Activated CD8-positive, alpha-beta memory T cell treated with anti-CD3 and anti-CD28 coated beads, Interleukin-2, amount 10 ng/mL, durations not matched to agents 7 days and 5 days (primary cell): ENCODE measurements at places on chromosomes 6 and 20.

GRCh38 chr6:101845621-101846020 lies 452.1 kb downstream of the GRIK2 start:
- no peak for DNase-seq

- no peak for DNase-seq
Observed at GRCh38 chr20:38649275-38649891, 47.8 kb downstream of the ARHGAP40 start.

- no peak for DNase-seq
Observed at GRCh38 chr6:55141611-55142010, 32.7 kb upstream of the HCRTR2 start.

DNA sequence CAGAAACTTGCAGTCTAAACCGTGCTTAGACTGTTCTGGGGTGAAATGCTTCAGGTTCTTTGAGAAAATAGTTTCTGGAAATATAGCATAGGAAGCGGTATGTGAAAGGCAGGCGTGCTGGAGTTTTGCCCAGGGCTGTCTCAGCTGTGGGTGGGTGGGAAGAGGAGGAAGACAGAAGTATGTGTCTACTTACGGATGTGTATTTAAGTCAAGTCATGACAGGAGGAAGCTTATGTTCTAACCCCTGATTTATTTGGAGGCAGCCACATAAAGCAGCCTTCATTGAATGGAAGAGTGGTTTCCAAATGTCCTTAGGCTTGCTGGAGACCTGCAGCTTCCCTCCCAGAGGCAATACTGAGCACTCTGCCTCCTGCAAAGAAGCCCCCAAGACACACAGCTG lies 345.8 kb upstream of the PRND start:
- no peak for DNase-seq

- DNase-seq, result no peak
Observed at GRCh38 chr6:25312034-25312620, 33.0 kb downstream of the CARMIL1 start.

DNA sequence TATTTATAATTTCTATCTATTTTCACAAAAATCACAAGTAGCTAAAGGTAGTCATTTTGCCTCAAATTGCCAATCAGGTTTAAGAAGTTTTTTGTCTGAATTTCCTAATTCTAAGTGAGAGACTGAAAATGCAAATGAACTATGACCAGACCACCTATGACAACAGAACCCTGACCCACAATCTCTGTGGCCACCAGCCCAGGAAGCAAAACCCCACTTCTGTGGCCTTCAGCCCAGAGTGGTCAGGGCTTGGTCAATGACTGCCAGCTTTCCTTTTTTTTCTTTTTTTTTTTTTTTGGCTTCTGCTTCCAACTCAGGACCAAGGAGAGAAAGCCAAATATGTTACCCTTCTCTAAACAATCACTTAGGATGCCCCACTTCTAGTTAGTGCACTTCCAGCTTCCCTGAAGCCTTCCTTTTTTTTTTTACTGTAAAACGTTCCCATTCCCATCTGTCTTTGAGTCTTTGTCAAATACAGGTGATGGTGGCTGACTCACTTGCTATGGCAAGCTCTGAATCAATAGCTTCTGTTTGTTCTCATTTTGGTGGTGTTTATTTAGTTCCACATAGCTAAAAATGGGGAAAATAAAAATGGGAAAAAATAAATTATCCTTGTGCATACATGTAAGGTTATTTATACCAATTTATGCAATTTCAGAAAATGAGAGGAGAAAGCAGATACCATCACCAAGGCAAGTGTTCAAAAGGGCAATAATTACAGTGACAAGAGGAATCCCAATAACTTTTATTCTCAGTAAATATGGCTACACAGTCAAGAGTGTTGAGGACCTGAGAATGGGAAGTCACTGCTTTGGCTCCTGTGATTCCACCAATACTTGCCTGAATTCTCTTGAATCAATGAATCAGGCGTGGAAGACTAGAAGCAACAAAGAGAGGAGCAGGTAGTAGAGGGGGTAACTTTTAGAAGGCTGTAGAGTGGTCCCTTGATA lies 170.3 kb upstream of the PDE7B start:
- DNase-seq, result no peak

- no peak for DNase-seq
Observed at GRCh38 chr6:129281168-129281796, 398.3 kb downstream of the LAMA2 start.

GRCh38 chr20:420166-420620 lies 12.1 kb downstream of the RBCK1 start:
- DNase-seq, result no peak

DNA sequence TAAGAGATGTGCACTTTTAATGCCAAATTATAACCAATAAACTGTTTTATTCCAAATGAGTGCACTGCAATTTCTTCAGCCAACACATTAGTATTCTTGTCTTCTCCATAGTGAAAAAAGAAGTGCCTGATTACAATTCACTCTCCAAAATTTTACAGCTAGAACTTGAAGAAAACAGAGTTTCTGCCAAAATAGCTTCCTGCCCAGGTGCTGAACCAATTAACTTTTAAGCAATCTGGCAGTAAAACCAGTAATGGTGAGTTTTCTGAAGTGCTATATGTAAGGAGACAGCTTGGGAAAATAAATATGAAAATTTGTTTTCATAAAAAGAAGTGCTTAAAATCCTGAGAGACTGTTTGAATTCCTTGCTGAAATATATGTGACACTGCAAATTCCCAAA lies 266.0 kb upstream of the NT5E start:
- DNase-seq, result no peak

DNA sequence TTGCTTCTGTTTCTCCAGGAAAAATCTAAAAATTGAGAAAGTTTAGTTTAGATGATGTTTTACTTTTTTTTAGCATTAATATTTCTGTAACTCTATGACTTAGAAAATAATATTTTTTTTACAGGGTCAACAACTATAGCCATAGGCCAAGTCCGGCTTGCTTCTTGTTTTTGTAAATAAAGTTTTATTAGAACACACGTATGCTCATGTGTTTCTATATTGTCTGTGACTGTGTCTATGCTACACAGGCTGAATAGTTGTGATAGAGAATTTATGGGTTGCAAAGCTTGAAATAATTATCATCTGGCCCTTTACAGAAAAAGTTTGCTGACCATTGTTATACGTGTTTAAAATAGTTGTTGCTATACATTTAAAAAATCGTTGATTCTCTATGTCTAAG lies 399.2 kb downstream of the EPM2A start:
- DNase-seq, result no peak

DNA sequence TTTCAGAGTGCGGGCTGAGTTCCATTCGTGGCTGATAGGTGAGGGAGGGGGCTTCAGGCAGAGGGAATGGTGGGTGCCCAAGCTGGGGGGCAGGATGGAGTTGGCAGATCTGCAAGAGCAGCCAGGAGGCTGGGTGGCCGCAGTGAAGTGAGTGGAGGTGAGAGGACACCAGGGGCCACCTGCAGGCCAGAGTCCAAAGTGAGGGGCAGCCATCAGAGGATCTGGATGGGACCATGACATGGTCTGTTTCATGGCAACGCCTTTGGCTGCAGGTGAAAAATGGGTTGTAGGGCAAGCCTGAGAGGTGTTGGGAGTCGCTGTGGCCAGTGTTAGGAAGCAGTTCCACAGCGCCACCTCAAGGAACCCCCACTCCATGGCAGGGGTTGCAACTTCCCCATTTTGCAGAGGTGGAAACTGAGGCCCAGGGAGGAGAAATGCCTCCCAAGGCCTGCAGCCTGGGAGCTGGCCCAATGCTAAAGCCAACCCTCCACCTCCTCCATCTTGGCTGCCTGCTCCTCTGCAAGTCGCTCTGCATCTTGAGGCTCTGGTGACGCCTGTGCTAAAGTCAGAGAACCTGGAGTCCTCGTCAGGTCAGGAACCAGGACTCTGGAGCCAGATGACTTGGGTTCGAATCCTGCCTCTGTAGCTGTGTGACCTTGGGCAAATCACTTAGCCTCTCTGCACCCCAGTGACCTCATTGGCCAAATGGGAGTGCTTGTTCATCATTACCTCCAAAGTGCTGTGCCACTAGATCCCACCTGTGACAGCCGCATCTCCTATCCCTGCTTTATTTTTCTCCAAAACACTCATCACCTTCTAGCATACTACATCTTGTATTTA lies 153.8 kb downstream of the CEBPB start:
- DNase-seq, result no peak

GRCh38 chr6:169344750-169345065 lies 91.1 kb upstream of the THBS2 start:
- DNase-seq, result no peak

DNA sequence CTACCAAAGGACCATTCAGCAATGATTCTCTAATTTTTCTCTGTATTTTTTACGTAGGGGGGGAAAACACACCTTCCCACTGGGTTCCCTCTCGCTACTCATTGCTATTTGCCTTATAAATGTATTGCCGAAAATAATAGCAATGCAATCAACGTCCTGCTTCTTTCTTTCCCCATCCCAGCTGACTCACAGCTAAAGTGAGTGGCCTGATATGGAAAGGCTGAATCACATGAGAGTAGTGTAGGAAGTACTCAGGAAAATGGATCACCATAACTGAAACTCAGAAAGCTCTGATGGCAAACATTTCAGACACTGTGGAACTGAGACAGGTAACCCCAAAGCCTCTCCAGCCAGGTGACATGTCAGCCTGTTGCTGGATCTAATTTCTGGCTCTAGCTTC lies 49.3 kb upstream of the SRPK1 start:
- DNase-seq, result no peak

- no peak for DNase-seq
Observed at GRCh38 chr6:118890997-118891790, 2.8 kb upstream of the ASF1A start.

DNA sequence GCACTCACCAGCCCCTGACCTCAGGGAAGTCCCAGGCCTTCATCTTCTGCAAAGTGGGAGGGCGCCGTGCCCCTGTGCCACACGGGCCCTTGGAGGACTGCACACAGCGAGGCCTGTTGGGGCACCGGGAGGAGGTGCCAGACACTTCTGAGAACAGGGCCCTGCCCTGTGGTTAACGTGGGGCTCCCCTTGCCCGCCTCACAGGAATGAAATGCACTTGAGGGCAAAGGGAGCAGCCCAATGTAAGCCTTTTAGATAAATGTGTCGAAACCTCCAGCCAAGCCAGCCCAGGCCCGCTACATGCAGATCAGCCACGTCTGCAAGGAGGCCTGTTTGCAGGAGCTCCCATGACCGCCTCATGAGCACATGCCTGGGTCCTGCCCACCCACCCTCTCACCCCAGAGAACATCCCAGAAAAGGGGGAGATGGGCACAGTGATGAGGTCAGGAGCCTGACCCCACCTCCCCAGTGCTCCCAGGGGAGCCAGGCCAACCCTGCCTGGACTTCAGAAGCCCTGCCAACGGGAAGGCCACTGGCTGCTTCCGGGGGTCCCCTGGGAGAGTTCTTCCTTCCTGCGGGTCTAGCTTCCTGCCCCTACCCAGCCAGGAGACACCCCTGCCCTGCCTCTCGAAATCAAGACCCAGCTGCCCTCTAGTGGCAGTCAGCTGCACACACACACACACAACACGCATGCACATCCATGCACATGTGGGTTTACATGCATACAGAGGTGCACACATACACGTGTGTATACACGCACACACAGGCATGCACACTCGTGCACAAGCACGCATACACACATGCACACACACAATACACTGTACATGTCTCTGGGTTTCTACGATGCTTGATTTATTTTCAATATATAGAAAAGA lies 178.7 kb downstream of the TAF4 start:
- DNase-seq, result peak; percentile 51

DNA sequence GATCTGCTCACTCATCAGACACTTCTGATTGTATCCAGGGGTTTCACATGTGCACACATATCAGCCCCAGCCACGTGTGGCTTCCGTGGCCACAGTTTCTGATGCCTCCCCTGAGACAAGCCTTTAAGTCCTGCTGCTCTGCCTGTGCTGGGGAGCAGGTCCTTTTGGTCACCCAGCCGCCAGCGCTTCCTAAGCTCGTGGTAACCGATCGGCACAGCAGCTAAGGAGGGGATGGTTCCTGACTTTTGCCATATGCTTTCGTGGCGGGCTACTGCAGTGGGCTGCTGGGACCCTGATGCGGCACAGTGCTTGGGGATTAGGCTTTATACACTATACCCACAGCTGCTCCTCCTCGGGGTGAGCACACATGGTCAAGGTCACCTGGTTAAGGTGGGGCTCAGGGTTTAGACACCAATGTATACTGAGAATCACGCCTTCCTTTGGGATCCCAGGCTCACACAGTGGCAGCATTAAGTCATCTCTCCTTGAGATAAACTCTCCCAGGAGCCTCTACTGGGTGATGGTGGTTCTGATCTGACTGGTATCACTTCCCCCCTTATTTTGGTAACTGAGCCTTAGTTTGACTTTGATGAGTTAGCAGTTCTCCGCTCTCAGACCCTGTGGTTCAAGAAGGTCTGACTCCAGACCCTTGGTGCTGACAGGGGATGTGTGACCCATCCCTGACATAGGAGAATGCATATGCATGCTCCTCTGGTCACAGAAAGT lies 85.9 kb upstream of the KCNG1 start:
- DNase-seq, result no peak
